ENCODE measurements at places on chromosomes 2 and 18.
A peak's percentile ranks its signal among the peaks of the same experiment; 100 is the strongest.

DNA sequence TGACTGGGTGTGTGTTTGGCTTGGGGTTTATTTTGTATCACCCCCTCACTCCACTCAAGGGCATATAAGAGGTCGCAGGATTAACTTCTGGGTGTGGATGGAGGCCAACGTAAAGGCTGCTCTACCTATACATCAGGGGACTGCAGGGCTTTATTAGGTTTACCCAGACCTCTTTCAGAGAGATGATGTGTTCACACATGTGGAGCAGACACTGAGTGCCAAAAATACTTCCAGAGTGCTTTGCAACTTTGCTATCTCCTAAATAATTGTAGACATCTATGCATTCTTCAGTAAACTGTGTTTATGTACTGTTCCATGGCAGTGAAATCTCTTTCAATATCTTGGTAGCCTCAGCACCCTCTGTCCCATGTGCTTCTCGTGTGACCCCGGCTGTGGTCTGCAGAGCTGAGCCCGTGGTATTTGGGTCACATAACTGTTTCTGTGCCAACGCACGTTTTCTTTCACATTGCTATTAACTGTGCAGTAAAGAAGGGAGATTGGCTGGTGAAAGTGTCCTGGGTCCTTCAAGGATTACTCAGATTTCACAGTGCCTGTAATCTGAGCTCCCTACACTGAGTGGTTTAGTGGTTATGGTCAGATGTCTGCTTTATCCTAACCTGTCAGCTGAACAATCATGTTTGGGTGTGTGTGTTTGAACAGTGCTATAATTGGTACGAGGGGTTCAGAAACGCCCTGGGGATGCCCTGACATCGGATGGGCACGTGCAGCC lies 208.1 kb downstream of the VAPA start:
- peak; percentile 90 for DNase-seq

- DNase-seq = no peak
These were observed 109.2 kb upstream of the OTX1 start for GRCh38 chr2:62941413-62941812.

- DNase-seq = no peak
These were observed 21.5 kb upstream of the GNAL start for GRCh38 chr18:11667578-11667977.

DNA sequence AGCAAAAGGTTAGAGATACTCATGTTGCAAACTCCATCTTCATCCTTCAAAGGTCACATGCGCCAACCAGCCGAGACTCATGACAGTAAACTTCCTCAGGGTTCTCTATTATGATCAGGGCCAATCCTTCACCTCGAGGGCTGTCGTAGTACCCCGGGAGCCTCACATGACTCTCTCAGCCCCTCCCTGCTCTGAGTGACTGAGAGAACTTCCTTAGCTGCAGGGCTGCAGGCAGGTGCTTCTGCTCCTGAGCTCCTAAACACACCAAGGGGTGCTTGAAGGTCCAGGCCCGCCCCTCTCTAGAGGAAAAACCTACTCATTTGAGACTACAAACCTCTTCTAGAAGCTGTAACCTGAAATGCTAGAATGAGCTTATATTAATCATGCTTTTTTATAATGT lies 48.2 kb downstream of the LONRF2 start:
- DNase-seq = no peak

- DNase-seq = no peak
These were observed 591 bp downstream of the C2orf80 start for GRCh38 chr2:208189069-208189809.

GRCh38 chr2:8152392-8153257 lies 529.2 kb upstream of the ID2 start:
- DNase-seq = no peak

- DNase-seq = no peak
These were observed 36.1 kb downstream of the GLI2 start for GRCh38 chr2:120771781-120772208.

- DNase-seq = no peak
These were observed 25.4 kb downstream of the SLC9A4 start for GRCh38 chr2:102498414-102498813.

DNA sequence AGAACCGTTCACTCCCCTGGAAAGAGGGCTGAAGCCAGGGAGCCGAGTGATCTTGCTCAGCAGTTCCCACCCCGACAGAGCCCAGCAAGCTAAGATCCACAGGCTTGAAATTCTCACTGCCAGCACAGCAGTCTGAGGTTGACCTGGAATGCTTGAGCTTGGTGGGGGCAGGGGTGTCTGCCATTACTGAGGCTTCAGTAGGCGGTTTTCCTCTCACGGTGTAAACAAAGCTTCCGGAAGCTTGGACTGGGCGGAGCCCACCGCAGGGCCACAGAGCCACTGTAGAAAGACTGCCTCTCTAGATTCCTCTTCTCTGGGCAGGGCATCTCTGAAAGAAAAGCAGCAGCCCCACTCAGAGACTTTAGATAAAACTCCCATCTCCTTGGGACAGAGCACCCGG lies 180.8 kb downstream of the WDR7 start:
- DNase-seq = no peak

DNA sequence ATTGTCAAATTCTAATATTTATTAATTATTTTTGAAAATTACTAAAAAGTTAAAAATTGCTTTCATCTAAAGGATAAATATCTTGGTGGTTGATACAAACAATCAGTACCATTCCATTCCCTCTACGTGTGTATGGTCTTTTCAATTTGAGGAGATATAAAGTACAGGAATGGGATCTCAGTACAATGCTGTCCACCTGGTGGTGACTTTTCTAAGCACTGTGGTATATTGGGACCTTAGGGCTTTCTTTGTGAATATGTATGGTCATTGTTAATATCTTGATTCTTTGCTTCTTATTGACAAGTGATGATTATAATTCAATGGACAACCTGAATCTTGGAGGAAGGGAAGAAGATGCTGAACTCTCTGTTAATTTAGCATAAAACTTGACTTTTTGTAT lies 83.1 kb downstream of the NBEAL1 start:
- no peak for DNase-seq

- DNase-seq = peak; percentile 95
These were observed 98.7 kb downstream of the COL6A3 start for GRCh38 chr2:237315170-237315828.

DNA sequence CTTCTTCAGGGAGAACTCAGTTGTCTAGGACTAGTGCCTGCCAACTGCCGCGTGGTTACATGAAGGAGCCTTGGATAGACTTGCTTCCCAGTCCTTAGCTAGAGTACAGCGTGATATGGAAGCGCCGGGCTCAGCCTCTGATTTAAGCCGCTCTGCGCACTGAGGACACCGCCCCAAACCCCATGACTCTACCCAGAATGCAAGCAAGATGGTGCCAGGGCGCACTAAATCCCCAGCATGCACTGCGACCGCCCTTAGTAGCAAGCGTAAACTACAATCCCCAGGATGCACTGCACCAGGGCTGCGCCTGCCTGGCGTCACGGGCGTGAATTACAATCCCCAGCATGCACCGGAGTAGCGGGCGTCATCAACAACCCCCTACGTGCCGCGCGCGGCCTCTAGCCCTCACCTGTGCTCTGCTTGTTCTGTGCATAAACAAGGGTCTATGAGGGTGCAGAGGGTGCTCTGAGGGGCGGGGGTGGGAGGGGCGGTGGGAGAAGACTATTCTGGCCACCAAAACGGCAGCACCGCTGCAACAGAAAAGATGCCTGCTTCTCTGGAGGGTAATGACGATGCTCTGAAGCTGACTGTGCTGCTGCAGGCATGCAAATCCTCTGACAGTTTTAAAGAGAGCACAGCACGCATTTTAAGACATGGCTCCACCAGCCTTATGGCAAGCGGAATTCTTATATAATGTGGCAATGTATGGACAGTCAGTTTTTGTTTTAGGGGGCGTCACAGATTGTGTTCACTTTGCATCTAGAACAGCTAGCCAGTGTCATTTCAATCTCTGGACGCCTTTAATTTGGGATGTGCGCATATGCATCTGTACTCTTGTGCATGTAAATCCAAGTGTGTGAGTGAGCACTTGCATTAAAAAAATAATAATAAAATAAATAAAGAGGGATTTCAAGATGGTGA lies 282.5 kb upstream of the MYT1L start:
- DNase-seq = peak; percentile 7

- DNase-seq = no peak
These were observed 31.1 kb downstream of the HK2 start for GRCh38 chr2:74864728-74865722.

DNA sequence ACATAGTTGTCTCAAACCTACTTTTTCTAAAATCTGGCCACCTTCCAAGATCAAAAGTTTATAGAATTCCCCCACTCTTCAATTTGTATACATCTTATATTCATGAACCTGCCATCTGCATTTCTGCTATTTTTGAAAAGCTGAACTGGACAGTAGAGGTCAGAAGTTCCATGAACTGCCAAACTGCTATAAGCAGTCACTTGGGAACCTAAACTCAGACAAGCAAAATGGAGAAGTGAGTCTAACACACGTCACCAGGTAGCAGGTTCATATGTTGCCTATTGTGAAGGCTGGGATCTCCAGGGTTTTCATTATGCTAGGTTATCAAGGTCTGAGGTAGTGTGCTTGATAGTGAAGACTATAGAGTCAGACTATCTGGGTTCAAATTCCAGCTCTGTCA lies 2.0 kb upstream of the MYO1B start:
- DNase-seq = no peak

DNA sequence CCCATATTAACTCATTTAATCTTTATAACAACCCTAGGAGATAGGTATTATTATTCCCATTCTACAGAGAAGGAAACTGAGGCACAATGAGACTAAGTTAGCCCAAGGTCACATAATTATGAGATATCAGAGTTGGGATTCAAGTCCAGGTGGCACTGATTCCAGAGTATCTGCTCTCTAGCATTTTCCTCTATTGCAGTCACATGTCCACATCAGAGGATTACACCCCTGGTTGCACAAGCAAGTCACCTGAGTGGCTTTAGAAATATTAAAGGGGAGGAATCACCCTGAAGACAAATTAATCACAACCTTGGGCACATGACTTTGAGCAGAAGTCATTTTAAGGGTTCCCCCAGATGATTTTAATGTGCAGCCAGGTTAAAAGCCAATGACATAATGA lies 23.8 kb downstream of the SRD5A2 start:
- no peak for DNase-seq

GRCh38 chr2:99139003-99139402 lies 2.5 kb upstream of the C2orf15 start:
- no peak for DNase-seq

- DNase-seq = no peak
These were observed 454.3 kb upstream of the MEX3C start for GRCh38 chr18:51651761-51652160.

- no peak for DNase-seq
These were observed 406.6 kb downstream of the NYAP2 start for GRCh38 chr2:225806105-225806504.
